Activated naive CD8-positive, alpha-beta T cell treated with anti-CD3 and anti-CD28 coated beads, Interleukin-2, amount 50 U/mL, for 16 hours (primary cell): ENCODE measurements at places on chromosomes 11 and 22.

DNA sequence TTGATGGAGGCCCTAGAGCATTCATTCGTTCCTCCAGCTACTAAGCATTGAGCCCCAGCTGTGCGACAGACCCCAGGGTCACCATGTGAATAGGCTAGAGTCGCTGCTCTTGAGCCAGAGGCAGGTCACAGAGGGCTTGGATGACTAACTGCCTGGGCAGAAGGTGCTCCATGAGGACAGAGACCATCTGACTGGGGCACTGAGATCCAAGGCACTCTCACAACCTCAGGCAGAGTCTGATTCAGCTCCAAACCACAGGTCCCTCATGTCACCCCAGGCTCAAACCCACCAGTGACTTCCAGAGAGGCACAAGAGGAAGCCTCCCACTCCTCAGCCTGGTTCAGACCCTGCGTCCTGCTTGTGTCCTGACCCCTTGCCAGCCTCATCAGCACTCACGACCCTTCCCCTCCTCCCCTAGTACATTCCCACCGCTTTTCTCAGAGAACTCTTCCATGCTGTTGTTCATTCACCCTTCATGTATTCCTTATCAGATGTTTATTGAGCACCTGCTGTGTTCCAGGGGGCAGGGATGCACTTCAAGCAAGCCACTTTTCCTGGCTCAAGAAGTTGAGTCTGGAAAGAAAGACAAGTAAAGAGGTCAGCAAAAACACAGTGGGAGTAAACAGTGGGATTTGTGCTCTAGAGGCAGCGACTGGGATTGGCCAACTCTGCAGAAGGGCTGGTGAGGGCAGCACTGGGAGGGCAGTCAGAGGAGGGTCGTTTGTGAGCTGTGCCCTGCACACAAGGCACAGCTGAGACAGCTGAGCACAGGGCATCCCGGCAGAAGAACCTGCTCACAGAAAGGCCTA, 9.3 kb downstream of the OAF start:
- no peak for DNase-seq

- DNase-seq: no peak
Observed at GRCh38 chr11:18075444-18075843, 29.4 kb upstream of the TPH1 start.

DNA sequence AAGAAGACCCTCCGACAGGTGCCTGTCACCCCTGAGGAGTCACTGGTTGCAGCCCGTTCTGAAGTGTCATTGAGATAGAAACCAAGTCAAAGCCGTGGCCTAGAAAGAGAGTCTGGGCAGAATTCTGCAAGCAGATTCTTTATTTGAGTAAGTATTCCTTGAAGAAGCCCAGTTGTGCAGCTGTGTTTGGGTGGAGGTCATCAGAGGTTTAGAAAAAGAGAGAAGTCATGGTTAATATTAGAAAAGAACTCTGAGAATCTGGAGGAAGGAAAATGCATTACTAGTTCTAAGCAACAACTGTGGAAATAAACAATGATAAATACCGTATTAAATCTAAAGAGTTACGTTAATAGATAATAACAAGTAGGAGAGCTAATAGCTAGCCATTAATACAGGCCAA, 118.8 kb upstream of the KIRREL3 start:
- DNase-seq: no peak

GRCh38 chr11:65493367-65494176, 5.3 kb upstream of the MALAT1 start:
- DNase-seq: no peak

GRCh38 chr22:27614006-27614649, 187.4 kb downstream of the MN1 start:
- no peak for DNase-seq

GRCh38 chr11:78298291-78298771, 109.6 kb downstream of the USP35 start:
- no peak for DNase-seq

DNA sequence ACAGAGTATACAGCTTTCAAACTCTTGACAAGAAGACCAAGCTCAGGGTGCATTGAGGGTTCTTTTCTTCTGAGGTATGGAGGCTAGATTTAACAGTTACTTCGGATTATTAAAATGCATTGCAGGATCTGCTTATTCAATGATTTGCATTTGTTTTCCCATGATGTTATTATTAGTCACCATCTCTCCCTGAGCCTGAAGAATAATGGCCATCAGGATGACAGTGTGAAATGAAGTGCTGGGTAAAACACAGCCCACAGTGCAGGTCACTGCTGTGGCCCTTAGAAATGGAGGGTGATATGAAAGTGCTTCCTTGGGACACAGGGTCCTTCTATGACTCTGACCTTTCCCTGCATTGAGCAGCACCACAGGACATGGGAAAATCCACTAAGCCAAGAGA, 40.0 kb downstream of the TECTA start:
- DNase-seq: no peak

GRCh38 chr11:64028398-64029115, 7.2 kb upstream of the FLRT1 start:
- DNase-seq: no peak

DNA sequence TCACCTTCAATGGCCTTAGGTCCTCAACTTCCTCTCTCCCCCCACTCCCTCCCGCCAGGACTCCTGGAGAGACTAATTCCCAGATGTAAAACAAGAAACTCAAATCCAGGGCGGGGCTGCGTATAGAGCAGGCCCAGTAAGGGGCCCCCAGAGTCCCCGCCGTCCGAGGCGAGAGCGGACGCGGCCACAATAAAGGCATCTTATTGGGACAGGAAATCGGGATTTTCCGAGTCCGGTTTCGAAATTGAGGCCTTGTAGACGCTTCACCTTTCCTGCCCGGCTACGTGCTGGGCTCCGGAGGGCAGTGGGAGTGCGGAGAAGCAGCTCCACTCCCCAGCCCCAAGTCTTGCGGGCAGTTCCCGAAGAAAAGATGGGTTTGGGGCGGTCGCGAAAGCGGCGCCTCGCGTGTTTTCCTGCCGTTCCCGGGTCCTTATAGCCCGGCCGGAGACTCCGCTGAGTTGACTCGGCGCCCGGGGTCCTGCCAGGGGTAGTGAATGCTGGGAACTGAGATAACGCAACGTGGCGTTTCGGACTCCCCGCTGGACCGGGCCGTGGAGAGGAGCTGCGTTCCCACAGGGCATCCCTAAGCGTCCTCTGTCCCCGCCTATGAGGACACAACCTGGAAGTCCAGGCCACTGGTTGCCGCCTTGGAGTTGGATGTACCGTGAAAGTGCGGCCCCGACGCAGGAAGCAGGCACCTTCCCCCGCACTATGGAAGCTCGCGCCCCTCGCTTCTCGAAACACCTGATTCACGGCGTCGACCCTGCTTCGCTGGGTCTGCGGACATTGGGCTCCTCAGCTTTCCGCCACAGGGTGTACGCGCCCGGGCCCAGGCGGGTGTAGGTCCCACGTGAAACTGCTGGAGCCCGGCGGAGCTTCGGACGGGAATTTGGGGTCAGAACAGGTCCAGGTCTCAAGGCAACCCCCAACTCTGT, 4.8 kb upstream of the CHRM1 start:
- no peak for DNase-seq

GRCh38 chr22:38523479-38523878, 17.4 kb upstream of the DDX17 start:
- DNase-seq: no peak

DNA sequence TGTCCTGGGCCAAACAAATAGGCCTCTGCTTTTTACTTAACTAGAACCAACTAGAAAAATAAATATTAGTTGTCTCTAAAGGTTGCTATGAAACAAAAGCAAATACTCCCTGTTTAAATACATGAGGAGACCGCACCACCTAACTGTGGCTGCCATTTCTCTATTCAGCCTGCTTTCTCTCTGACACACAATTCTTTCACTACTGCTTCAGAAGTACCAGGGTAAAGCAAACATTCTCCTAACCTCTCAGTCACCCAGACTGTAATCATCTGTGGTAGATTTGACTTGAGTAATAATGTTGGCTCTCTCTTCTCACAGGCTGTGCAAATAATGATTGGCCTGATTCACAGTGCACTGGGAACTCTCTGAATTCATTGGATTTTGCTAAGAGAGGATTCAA, 41.0 kb upstream of the MS4A8 start:
- no peak for DNase-seq

- DNase-seq: no peak
Observed at GRCh38 chr22:33576205-33576604, 344.1 kb downstream of the LARGE1 start.

GRCh38 chr22:41608386-41608785, 12.5 kb downstream of the DESI1 start:
- no peak for DNase-seq

- no peak for DNase-seq
Observed at GRCh38 chr11:74494916-74495315, 1.4 kb upstream of the LIPT2 start.

GRCh38 chr11:77065878-77066228, 918 bp upstream of the CAPN5 start:
- DNase-seq: no peak

GRCh38 chr11:119447664-119448242, 24.8 kb upstream of the THY1 start:
- no peak for DNase-seq

- DNase-seq: no peak
Observed at GRCh38 chr22:39405346-39406085, 5.9 kb downstream of the TAB1 start.

DNA sequence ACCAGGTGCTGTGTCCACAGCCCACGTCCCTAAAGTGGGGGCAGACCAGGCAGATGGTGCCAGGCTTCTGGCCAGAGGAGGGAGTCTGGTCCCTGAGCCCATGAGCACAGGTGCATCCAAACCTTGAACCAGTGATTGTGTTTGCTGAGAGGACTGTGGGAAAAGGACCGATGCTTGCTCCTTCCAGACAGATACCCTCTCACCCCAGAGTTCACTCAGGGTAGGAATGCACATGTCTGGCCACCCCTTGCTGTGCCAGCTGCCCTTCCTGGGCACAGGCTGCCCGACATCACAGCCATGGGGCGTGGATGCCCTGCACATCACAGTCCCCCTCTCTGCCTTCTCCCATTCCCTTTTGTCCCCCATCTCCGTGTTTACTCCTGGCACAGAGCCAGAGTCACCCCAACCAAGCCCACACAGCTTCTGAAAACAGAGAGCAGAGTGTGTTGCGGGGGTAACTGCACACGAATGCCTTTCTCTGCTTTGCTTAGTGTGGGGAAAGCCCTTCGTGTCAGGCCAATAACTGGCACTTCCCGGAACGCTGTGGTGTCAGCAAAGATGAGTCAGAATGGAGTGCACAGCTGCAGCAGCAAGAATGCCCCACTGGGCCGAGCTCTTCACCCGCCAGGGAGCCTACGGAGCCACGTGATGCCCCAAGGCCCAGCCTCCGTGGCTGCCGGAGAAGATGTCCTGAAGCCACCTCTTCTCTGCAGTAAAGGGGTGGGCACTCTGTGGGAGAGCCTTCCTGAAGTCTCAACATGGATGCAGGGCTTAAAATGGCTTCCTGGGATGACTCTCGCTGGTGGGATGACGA, 7.6 kb downstream of the CARS1 start:
- DNase-seq: no peak
